ENCODE measurements at places on chromosomes 6 and 20. TPM values are rescaled to one million over a fixed set of nuclear protein-coding genes. Genes with fewer than 3 reads are reported as not detected.

DNA sequence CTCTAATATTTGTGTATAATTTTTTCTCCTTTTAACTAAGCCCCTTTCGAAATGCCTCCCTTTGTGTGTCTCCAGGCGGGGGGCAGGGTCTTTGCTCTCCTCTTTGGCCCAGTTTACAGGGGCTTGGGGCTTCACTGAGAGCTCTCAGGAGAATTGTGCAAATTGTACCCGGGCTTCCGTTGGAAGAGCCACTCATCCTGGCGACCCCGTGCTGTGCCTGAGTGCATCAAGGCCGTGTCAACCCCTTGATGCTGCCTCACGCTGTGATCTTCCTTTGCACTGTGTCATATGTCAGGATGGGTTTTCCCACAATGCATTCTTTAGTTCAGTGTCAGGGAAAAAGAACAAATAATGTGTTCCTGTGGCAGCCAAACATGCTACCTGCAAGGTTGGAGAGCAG is 118.0 kb upstream of the POU3F2 start:
- H3K4me1 ChIP-seq, result peaks cover 12% of the 10 kb centered on the region
- no peak overlapping the region for H3K27ac ChIP-seq
- H3K36me3 ChIP-seq, result no peaks in the 10 kb centered on the region
- no peaks in the 10 kb centered on the region for H3K27me3 ChIP-seq

Gene MTCH1
- 184 TPM for total RNA-seq

- H3K27ac ChIP-seq, result no peak overlapping the region
- peaks cover 19% of the 10 kb centered on the region for H3K4me1 ChIP-seq
- no peaks in the 10 kb centered on the region for H3K27me3 ChIP-seq
- no peaks in the 10 kb centered on the region for H3K36me3 ChIP-seq
Measured at GRCh38 chr20:9600562-9600961, 86.2 kb downstream of the LAMP5 start.

GRCh38 chr6:45483501-45483900 is 105.8 kb upstream of the SUPT3H start:
- H3K27ac ChIP-seq, result no peak overlapping the region
- H3K36me3 ChIP-seq, result no peaks in the 10 kb centered on the region
- no peak overlapping the region for H3K4me3 ChIP-seq
- H3K4me1 ChIP-seq, result peaks cover 39% of the 10 kb centered on the region
- DNase-seq, result no peak
- H3K27me3 ChIP-seq, result no peaks in the 10 kb centered on the region

DNA sequence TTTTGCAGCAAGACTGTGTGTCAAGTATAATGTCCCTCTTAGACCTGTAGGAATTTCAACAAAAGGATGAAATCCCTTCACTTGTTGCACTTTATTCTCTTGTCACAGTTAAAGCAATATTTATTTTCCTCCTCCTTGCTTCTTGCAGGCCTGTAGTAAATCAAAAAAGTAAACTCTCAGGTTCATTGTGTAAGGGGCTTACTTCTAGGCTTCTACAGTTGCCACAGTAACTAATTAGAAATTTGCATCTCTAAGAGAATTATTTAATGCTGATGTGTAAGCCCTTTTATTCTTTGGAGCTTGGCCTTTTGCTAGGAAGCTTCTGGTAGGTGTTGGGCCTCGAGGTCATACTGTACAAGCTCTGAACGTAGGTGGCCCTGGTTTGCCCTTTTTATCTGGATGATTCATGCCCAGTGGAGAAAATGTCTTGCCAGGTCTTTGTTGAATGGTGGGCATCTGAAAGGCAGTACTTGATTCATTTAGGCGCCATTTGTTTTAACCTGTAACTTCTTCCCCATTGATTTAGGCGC is 47.4 kb upstream of the OLIG3 start:
- no peak overlapping the region for H3K4me3 ChIP-seq
- no peaks in the 10 kb centered on the region for H3K27me3 ChIP-seq
- H3K27ac ChIP-seq, result no peak overlapping the region
- no peaks in the 10 kb centered on the region for H3K4me1 ChIP-seq

Gene POM121L2
- total RNA-seq, result 0.10 TPM

GRCh38 chr6:11411593-11411992 is 126.0 kb upstream of the TMEM170B start:
- no peaks in the 10 kb centered on the region for H3K27me3 ChIP-seq
- peak overlapping the region; percentile 4 for H3K27ac ChIP-seq
- H3K36me3 ChIP-seq, result no peaks in the 10 kb centered on the region

- DNase-seq, result no peak
- H3K36me3 ChIP-seq, result peaks cover 10% of the 10 kb centered on the region
- no peak overlapping the region for H3K27ac ChIP-seq
- H3K27me3 ChIP-seq, result no peaks in the 10 kb centered on the region
- no peaks in the 10 kb centered on the region for H3K4me1 ChIP-seq
Measured at GRCh38 chr6:21429291-21429690, 164.3 kb upstream of the SOX4 start.

DNA sequence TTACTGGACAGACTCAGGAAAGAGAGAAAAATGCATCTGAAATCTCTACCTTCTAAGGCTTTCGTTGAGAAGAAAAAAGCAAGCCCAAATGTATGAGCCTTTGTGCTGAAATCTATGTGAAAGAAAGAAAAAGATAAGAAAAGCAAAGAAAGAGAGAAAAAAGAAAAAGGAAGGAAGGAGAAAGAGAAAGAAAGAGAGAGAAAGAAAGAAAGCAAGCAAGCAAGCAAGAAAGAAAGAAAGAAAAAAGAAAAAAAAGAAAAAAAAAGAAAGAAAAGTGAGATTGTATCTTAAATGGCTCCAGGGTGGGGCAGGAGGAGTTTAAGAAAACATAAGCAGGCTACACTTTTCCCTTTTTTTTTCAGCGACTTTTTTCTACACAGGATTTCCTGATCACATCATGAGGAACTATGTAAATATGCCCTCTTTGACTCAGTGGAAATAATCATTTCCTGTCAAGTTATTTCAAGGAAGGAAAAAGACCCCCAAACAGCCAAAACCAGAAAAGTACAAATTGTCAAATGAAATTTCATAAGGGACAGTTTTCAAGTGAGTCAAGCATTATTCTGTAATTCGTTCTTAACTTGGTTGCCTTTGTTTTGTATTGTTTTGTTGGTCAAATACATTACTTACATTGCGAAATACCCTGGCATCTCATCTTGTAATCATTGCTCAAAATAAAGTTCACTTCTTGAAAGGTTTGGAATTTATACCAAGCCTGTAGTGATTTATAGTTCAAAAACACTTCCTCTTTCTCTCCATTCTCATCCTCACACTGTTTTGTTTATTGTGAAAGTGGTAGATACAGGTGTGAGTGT is 79.5 kb upstream of the RNF217 start:
- H3K4me3 ChIP-seq, result peak overlapping the region; percentile 50
- H3K36me3 ChIP-seq, result no peaks in the 10 kb centered on the region
- H3K4me1 ChIP-seq, result peaks cover 20% of the 10 kb centered on the region
- DNase-seq, result no peak
- H3K27me3 ChIP-seq, result no peaks in the 10 kb centered on the region

GRCh38 chr6:17156966-17157365 is 55.1 kb downstream of the STMND1 start:
- DNase-seq, result no peak
- peaks cover 4% of the 10 kb centered on the region for H3K27me3 ChIP-seq
- H3K27ac ChIP-seq, result no peak overlapping the region
- no peaks in the 10 kb centered on the region for H3K4me1 ChIP-seq
- H3K4me3 ChIP-seq, result no peak overlapping the region

Gene ABT1
- 23.9 TPM for total RNA-seq

Gene TNXB
- 22.2 TPM for total RNA-seq

DNA sequence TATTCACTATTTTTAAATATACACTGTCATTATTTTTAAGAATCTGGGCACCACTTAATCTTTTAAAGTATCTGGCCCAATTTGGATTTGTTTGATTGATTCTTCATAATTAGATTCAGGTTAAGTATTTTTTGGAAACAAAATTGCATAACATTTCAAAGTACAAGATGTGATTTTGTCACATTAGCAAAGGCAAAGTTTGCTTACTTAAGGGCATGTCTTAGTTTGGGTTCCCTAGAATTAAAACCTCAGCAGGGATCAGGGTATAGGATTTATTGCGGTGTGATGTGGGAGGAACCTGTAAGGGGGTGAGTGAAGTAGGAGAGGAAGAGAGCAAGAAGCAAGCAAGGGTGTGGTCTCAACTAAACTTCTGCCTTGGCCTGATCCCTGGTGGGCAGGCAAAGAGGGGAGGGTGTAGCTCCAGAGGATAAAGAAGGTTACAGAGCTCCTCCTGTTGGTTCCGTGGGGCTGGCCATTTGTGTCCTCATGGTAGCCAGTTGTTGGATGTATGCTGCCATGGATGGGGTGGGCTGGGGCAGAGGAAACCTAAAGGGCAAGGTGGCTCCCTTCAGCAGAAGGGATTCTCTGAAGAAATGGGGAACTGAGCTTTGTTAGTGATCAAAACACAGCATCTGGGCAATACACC is 668.7 kb upstream of the SLC35B3 start:
- no peak overlapping the region for H3K4me3 ChIP-seq
- DNase-seq, result no peak
- no peaks in the 10 kb centered on the region for H3K36me3 ChIP-seq

GRCh38 chr6:17851001-17851719 is 136.3 kb downstream of the KIF13A start:
- H3K4me3 ChIP-seq, result no peak overlapping the region
- peak overlapping the region; percentile 63 for H3K27ac ChIP-seq
- peaks cover 13% of the 10 kb centered on the region for H3K4me1 ChIP-seq
- H3K27me3 ChIP-seq, result no peaks in the 10 kb centered on the region

Gene BMP6
- 1.8 TPM for total RNA-seq

DNA sequence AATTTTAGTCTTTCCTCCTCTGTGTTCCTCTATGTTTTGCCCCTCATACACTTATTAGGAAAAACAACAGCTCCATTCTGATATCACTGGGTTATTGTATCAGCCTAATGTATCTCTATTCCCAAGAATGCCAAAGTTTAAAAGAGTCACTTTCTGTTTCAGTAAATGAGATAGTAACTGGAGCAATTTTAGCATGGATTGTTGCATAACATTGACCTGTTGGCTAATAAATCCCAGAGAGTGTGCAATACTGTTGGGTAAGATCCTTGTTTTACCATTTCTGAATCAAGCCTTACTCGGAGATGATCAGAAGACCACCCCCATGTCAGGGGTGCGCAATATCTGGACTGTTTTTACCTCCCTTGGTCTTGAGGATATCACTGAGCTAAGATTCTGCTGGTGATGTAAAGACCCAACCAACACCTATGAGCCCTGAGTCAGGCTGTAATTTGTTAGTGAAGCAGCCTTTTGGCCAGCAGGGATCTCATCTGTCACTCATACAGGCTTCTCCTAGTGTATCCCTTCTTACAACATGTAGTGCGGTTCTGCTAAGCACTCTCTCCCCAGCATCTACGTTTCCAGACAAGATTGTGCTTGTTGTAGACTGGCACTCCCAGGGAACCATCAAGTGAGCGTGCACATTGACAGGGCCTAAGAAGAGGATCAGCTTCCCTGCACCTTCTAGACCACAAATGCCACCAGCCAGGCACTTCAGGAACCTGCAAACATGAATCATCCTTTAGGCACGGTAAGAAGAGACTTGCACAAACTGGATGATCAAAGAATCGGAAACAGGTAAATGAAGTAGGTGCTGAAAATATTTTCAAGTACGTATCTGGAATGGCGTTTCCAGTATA is 11.5 kb upstream of the IPCEF1 start:
- H3K27ac ChIP-seq, result no peak overlapping the region
- H3K36me3 ChIP-seq, result no peaks in the 10 kb centered on the region
- H3K4me1 ChIP-seq, result peaks cover 19% of the 10 kb centered on the region
- DNase-seq, result no peak

- no peak overlapping the region for H3K27ac ChIP-seq
- H3K4me3 ChIP-seq, result no peak overlapping the region
- H3K36me3 ChIP-seq, result no peaks in the 10 kb centered on the region
- DNase-seq, result no peak
- peaks cover 5% of the 10 kb centered on the region for H3K27me3 ChIP-seq
Measured at GRCh38 chr6:54094293-54094692, 16.9 kb upstream of the MLIP start.

- peaks cover 20% of the 10 kb centered on the region for H3K36me3 ChIP-seq
- H3K4me3 ChIP-seq, result no peak overlapping the region
- DNase-seq, result no peak
- no peaks in the 10 kb centered on the region for H3K27me3 ChIP-seq
Measured at GRCh38 chr6:87176493-87176892, 21.1 kb downstream of the ZNF292 start.

Gene GDAP1L1
- total RNA-seq, result 1.8 TPM

- DNase-seq, result no peak
- H3K36me3 ChIP-seq, result no peaks in the 10 kb centered on the region
- H3K27ac ChIP-seq, result no peak overlapping the region
- H3K4me3 ChIP-seq, result no peak overlapping the region
- peaks cover 15% of the 10 kb centered on the region for H3K4me1 ChIP-seq
- H3K27me3 ChIP-seq, result no peaks in the 10 kb centered on the region
Measured at GRCh38 chr6:2019051-2019450, 226.4 kb downstream of the GMDS start.

Gene SAMD10
- 16.9 TPM for total RNA-seq

DNA sequence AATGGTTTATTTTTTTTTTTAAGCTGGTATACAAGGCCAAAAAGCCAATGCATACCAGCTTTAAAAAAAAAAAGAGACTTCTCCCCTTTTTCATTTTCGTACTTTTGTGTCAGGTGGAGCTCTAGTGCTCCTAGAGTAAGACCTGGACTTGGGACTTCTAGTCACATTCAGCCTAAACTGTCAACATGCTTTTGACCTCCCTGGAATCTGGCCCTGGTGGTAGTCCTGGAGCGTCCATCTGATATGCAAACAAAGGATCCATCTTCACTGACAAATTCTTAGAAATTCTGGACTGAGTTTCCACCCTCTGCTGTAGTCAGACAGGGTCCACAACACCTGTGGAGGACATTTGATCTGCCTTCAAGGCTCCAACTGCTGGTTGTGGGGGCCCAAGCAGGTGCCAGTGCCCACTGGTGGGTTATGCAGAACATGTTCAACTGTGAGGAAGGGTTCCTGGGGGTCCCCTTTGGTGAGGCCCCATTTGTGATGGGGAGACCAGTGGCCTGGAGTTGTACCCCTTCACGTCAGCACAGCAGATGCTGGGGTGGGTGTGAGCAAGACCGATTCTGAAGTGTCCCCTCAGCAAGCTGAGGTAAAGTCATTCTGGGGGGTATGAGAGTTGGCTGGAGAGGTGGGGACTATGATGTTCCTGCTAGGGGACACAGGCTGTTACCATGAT is 12.6 kb upstream of the PCMTD2 start:
- no peak for DNase-seq
- no peaks in the 10 kb centered on the region for H3K36me3 ChIP-seq
- H3K27ac ChIP-seq, result no peak overlapping the region
- no peaks in the 10 kb centered on the region for H3K4me1 ChIP-seq
- H3K4me3 ChIP-seq, result no peak overlapping the region

Gene LY6G6C
- total RNA-seq, result 2.5 TPM

Gene SLC44A4
- 10.6 TPM for total RNA-seq

- H3K27me3 ChIP-seq, result no peaks in the 10 kb centered on the region
- no peak for DNase-seq
- no peaks in the 10 kb centered on the region for H3K4me1 ChIP-seq
- no peak overlapping the region for H3K27ac ChIP-seq
- no peak overlapping the region for H3K4me3 ChIP-seq
Measured at GRCh38 chr6:83270971-83271719, 78.0 kb downstream of the RWDD2A start.

DNA sequence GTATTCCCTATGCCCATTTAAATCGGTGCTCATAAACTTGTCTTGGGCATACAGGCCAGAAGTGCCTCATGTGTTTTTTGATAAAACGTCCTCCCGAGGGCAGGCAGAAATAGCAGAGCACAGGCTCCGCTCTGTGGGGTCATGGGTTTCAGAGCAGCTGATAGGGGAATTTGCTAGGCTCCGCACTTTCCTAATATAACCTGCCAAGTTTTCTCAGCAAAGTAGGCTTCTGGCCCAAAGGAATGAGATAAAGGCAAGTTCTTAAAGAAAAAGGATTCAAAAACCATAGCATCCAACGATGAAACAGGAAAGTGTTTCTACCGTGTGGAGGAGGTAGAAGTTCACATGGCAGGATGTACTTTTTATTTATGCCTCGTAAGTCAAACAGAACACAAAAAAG is 69.8 kb upstream of the RALGAPA2 start:
- no peak for DNase-seq
- no peak overlapping the region for H3K27ac ChIP-seq
- H3K36me3 ChIP-seq, result no peaks in the 10 kb centered on the region
- H3K4me3 ChIP-seq, result no peak overlapping the region

Data from type B pancreatic cell (in vitro differentiated cells).